Right atrium auricular region (tissue), 2 donors: ENCODE measurements at places on chromosomes 2 and 18. TPM values are rescaled to one million over a fixed set of nuclear protein-coding genes. Genes with fewer than 3 reads are reported as not detected.

DNA sequence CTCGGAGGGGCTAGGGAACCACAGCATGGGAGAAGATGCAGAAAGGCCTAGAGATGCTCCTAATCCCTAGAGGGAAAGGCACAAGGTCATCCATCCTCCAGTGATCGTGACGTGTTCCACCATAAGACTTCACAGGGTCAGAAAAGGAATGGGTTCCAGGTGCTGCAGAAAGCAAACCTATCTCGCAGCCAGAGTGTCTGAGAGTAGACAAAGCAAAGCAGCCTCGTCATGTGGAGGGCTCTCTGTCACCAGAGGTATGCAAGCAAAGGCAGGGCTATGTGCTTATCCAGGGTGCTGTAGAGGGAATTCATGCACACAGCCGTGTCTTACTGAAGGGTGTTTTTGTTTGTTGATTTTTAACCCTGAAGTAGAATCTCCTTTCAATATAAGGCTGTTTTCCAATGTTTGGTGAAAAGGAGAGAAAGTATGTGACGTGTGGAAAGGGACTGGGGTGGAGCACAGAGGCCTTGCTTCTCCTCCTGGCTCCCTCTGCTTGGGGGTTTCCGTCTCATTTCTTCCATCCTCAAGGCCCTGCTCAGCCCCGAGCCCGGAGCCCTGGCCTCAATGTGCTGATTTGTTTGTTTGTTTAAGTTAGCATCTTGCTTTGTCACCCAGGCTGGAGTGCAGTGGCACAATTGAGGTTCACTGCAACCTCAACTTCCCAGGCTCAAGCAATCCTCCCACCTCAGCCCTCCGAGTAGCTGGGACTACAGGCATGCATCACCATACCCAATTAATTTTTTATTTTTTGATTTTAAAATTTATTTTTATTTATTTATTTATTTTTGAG, 3.0 kb downstream of the GPR55 start:
- DNase-seq = no peak
- no peaks in the 10 kb centered on the region for H3K4me1 ChIP-seq
- no peaks in the 10 kb centered on the region for H3K27me3 ChIP-seq
- H3K27ac ChIP-seq = no peak overlapping the region
- no peaks in the 10 kb centered on the region for H3K36me3 ChIP-seq

DNA sequence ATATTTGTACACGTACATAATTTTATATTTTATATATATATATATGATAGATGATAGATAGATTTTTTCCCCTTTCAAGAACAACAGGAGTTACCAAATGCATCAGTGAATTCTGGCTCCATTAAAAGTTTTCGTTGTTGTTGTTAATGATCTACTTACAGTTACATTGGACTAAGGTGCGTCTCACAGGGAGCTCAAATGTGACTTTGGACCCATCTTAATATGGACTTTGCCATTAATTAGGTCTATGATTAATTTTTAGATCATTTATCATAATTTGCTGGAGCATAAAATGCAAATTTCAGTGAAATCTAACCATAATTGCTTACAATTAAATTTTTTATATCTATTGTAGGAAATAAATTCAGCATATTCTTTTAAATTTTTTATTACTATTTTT, 261.6 kb downstream of the NRXN1 start:
- no peak overlapping the region for H3K27ac ChIP-seq
- no peak overlapping the region for H3K4me3 ChIP-seq
- DNase-seq = no peak
- H3K4me1 ChIP-seq = no peaks in the 10 kb centered on the region
- no peaks in the 10 kb centered on the region for H3K27me3 ChIP-seq

DNA sequence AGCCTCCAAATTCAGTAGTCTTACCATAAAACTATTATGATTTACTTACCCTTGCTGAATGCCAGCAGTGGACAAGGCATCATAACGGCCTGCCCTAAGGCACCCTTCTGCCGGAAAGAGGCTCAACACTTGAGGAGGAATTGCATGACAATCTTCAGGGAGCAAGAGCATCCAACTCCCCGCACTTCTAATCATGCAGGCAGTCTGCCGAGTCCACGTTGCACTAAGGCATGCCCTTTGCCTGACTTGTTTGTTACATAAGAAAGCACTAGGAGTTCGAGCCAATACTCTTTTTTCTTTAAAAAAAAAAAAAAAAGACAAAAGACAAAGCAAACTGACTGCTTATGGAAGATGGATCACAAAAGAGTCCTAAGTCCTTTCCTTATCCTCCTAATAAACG, 17.9 kb upstream of the SPTBN1 start:
- no peaks in the 10 kb centered on the region for H3K27me3 ChIP-seq
- H3K4me1 ChIP-seq = no peaks in the 10 kb centered on the region
- no peak overlapping the region for H3K27ac ChIP-seq
- no peaks in the 10 kb centered on the region for H3K36me3 ChIP-seq
- no peak overlapping the region for H3K4me3 ChIP-seq

- no peak for DNase-seq
- H3K4me3 ChIP-seq = no peak overlapping the region
- H3K36me3 ChIP-seq = no peaks in the 10 kb centered on the region
- H3K4me1 ChIP-seq = no peaks in the 10 kb centered on the region
- no peak overlapping the region for H3K27ac ChIP-seq
Measured at GRCh38 chr2:217616936-217617335, 385.9 kb downstream of the TNS1 start.

- no peak overlapping the region for H3K4me3 ChIP-seq
- H3K27ac ChIP-seq = no peak overlapping the region
- H3K4me1 ChIP-seq = no peaks in the 10 kb centered on the region
- no peaks in the 10 kb centered on the region for H3K27me3 ChIP-seq
- DNase-seq = no peak
Measured at GRCh38 chr2:68176657-68177056, 19.0 kb downstream of the PNO1 start.

- H3K27me3 ChIP-seq = no peaks in the 10 kb centered on the region
- H3K4me3 ChIP-seq = no peak overlapping the region
- DNase-seq = no peak
- peaks cover 37% of the 10 kb centered on the region for H3K36me3 ChIP-seq
- H3K4me1 ChIP-seq = no peaks in the 10 kb centered on the region
Measured at GRCh38 chr18:9571546-9571945, 42.8 kb downstream of the PPP4R1 start.

DNA sequence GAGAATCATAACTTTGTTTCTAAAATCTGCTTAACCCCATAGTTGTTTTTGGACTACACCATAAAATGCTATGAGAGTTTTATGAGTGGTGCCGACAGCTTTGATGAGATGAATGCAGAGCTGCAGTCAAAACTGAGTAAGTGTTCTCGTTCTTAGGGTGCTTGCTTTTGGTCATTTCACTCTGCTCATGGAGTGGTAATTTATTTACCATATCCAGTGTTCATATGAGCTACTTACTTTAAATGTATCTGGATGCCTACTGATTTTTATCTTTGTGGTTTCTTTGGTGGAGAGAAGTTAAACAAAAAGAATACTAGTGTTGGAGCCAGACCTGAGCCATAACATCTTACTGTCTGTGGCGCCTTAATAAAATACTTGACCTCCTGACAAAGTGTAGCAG, 16.4 kb downstream of the NDC80 start:
- H3K4me3 ChIP-seq = no peak overlapping the region
- no peaks in the 10 kb centered on the region for H3K4me1 ChIP-seq
- no peak for DNase-seq
- H3K27me3 ChIP-seq = no peaks in the 10 kb centered on the region
- H3K27ac ChIP-seq = no peak overlapping the region

DNA sequence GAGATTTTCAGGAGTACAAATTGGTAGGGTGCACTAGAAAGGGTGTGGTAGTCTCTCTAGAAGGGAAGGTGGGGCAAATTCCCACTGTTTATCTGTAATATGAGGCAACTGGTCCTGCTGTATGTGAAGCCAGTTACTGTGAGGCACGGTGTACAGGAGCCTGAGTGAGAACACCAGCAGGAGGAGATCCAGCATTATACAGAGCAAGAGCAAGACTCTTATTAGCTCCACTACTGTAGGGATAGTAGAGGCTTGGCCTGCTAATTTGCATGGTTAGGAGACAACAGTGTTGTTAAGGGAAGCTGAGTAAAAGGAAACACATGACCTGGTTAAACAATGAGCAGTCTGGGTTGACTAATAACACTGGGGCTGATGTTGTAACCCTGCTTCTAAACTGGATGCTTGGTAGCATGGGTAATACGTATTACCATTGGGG, 76.3 kb upstream of the WDSUB1 start:
- H3K27ac ChIP-seq = no peak overlapping the region
- H3K4me1 ChIP-seq = no peaks in the 10 kb centered on the region
- no peak for DNase-seq
- H3K27me3 ChIP-seq = no peaks in the 10 kb centered on the region
- peaks cover 42% of the 10 kb centered on the region for H3K36me3 ChIP-seq

DNA sequence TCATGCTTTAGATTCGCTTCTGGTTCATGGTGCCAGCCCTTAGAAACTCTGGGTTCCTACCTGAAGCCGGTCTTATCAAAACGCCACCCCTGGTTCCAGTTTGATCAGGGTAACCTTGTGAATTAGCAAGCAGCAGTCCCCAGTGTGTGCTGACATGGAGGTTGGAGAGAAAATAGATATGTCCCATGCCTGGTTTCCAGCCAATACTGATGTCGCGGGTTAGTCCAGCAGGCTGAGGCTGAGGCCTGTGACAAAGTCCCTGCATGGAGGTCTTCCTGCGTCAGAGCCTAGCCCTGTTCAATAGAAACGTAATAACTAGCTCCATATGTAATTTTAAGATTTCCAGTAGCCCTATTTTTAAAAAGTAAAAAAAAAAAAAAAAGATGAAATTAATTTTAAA, 28.2 kb downstream of the LPIN1 start:
- H3K4me3 ChIP-seq = no peak overlapping the region
- no peaks in the 10 kb centered on the region for H3K27me3 ChIP-seq
- peaks cover 10% of the 10 kb centered on the region for H3K4me1 ChIP-seq
- peaks cover 37% of the 10 kb centered on the region for H3K36me3 ChIP-seq
- no peak for DNase-seq
- H3K27ac ChIP-seq = no peak overlapping the region

DNA sequence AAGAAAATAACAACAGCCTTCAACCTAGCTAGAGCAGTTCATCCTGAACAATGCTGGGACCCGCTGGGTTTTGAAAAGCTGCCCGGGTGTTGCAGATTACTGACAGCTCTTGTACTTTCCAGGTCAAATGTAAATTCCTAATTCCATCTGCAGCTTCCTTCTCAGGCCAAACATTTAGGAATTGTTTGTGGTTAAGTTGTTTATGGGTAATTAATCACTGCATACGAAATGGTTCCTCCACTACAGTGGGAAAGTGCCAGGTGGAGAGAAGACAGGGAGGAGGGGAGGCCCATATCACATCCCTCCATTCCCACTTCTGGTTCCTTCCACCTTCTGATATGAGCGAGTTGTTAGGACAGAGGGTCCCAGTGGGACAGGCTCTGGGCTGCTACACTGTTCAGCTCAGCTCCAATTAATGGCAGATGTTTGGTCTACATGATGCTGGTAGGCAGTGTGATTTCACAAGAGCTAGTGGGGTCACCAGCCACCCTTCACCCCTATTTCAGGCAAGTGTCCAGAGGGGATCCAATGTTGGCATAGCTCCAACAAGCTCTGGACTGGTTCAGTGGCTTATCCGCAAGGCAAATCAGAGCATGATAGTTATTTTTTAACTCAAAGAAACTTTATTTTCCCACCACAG, 112.9 kb upstream of the ACAA2 start:
- DNase-seq = no peak
- no peaks in the 10 kb centered on the region for H3K27me3 ChIP-seq
- no peaks in the 10 kb centered on the region for H3K4me1 ChIP-seq
- H3K4me3 ChIP-seq = no peak overlapping the region
- H3K36me3 ChIP-seq = no peaks in the 10 kb centered on the region

DNA sequence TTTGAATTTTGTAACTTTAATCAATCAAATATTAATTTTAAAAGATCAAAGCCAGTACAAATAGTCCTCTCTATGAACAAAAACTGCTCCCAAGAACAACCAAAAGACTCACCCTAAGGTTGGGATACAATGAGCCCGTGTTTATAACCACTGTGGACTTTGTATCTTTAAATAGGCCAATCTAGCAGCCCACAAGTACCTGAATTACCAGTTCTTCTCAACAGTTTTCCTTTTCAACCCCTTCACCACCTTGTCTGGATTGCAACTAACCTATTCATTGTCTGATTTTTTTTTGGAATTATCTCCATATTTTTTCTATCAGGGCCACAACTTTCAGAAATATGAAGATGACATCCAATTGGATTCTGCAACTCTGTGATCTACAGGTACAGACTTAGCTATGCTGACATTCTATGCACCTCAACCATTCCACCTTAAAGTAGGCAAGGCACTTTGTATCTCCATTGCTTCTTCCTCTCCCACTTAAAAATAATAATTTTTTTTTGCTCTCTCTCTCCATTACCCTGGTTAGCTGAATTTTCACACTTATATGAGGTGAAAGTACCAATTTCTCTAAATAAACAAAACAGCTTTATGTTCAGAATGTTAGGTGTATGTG, 81.9 kb upstream of the MAPRE2 start:
- peaks cover 4% of the 10 kb centered on the region for H3K4me1 ChIP-seq
- H3K4me3 ChIP-seq = no peak overlapping the region
- H3K36me3 ChIP-seq = no peaks in the 10 kb centered on the region
- no peaks in the 10 kb centered on the region for H3K27me3 ChIP-seq
- DNase-seq = no peak

- H3K36me3 ChIP-seq = no peaks in the 10 kb centered on the region
- H3K27ac ChIP-seq = no peak overlapping the region
- no peak overlapping the region for H3K4me3 ChIP-seq
- H3K27me3 ChIP-seq = no peaks in the 10 kb centered on the region
Measured at GRCh38 chr2:115084446-115084845, 642.0 kb downstream of the DPP10 start.

DNA sequence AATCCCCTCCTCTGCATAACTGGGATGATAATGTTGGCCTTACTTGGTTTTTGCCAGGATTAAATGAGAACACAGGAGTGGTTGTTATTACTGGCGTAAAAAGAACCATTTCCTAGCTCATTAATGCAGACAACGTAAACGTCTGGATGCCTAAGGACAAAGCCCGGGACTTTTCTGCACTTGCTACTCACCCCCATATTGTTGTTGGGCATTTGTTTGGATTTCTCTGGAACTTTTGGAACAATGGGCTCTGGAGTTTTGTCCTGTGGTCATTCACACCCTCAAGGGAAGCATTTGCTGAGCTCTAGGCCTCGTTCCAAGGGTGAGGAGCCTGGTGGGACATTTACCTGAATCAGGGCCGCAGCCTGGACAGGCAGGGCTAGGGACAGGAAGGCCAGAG, 76.0 kb downstream of the HS1BP3 start:
- H3K36me3 ChIP-seq = no peaks in the 10 kb centered on the region
- no peaks in the 10 kb centered on the region for H3K27me3 ChIP-seq
- peak overlapping the region; percentile 57 for H3K27ac ChIP-seq

Gene ERCC3
- total RNA-seq = 13.9 TPM

Gene UGT1A7
- not detected for total RNA-seq

Gene MOCOS
- total RNA-seq = 0.11 TPM
